ENCODE measurements at places on chromosomes 1 and 21.

DNA sequence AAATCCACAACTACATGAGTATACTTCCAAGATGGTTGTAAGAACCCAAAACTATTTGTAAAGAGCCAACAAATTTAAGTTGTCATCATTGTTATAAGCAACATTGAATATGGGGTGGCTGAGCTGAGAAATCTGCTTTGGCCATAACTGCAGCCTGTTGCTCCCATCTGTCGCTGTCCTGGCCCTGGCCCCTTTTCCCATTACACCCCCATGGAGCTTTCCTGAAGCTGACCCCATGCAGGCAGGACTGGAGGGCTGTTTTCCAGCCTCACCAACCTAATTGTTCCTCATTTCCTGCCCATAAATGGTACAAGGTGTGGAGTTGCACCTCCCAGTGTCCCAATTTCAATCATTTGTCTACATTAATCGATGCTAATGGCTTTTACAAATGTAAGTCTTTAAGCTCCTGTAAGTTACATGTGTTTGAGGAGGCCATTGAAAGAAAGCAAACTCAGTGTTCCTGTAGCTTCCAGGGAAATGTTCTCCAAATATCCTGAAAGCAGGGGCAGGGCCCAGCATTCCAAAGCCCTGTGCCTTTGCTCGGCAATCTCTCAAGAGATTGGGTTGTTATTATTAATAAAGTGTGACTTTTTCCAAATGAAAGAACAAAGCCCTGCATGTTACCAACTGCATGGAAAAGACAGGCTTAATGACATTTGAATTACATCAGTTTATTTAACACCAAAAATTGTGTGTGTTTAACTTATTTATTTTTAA lies 545.9 kb downstream of the PLPP3 start:
- no peak for DNase-seq

- DNase-seq = no peak
Observed at GRCh38 chr1:111480674-111481073, 6.9 kb downstream of the C1orf162 start.

DNA sequence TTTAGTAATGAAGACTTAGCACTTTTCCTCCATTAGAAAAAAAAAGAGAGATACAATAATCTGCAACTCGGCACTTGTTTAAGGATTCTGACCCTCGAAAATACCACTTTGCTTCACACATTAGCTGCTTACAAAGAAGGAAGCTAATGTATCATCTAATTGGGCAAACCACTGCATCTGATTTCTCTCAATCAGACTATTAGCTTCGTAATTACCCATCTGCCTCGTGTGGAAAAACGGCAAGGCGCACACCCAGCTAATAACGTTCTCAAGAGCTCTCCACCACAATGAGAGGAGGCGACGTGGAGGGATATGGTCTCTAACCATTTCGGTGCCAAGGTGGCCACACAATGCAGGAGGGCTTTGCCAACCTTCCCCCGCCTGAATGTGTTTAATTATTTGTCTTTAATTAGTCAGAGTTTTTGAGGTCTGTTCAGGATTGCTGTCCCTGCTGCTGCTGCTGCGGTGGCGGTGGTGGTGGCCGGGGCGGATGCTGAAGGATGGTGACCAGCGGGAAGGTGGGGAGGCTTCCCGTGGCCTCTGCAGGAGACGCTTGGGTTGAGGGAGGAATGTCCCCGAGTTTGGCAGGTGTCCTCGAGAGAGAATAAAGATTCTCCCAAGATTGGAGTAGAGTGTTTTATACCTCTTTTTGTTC lies 374.5 kb downstream of the RPS6KC1 start:
- no peak for DNase-seq

GRCh38 chr1:41320895-41321676 lies 40.1 kb upstream of the FOXO6 start:
- no peak for DNase-seq

GRCh38 chr21:41759214-41759840 lies 7.5 kb downstream of the RIPK4 start:
- no peak for DNase-seq

DNA sequence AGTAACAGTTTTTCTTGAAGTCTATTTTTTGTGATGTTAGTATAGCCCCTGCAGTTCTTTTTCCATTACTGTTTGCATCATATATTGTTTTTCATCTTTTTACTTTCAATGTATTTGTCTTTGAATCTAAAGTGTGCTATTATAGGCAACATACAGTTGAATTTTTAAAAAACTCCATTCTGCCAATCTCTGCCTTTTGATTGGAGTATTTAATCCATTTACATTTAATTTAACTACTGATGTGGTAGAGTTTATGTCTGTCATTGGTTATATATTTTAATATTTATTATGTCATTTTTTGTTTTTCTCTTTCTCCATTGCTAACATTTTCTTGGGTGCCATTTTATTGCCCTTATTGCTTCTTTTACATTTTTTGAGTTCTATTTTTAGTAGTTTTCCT lies 296.3 kb downstream of the HMCN1 start:
- DNase-seq = no peak

GRCh38 chr1:227944090-227944930 lies 3.4 kb downstream of the WNT9A start:
- DNase-seq = peak; percentile 8

GRCh38 chr1:112544751-112545150 lies 36.0 kb downstream of the WNT2B start:
- peak; percentile 66 for DNase-seq

DNA sequence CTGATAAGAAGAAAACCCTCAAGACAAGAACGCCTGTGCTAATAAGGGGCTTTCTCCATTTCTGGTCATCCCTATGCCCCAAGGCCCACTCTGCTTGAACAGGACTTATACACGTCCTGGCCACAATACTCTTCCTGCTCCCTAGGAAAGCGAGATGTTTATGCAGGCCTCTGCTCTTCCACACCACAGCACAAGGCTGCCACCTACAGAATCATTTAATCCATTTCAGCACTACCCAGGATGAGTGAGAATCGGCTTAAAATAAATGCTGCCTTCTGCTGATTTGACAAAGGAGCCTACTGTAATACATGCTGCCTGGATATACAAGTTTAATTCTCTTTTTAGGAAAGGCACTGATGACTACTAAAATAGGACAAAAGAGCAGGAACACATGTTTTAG lies 29.4 kb downstream of the FRRS1 start:
- DNase-seq = peak; percentile 68

Measured in fibroblast of lung (primary cell).